ENCODE measurements at places on chromosomes 6 and 20.
A peak's percentile ranks its signal among the peaks of the same experiment; 100 is the strongest.

GRCh38 chr6:166162599-166163342, 4.9 kb downstream of the TBXT start:
- no peak for DNase-seq

- DNase-seq = no peak
Measured at GRCh38 chr6:170025935-170026750, 264.7 kb downstream of the DLL1 start.

DNA sequence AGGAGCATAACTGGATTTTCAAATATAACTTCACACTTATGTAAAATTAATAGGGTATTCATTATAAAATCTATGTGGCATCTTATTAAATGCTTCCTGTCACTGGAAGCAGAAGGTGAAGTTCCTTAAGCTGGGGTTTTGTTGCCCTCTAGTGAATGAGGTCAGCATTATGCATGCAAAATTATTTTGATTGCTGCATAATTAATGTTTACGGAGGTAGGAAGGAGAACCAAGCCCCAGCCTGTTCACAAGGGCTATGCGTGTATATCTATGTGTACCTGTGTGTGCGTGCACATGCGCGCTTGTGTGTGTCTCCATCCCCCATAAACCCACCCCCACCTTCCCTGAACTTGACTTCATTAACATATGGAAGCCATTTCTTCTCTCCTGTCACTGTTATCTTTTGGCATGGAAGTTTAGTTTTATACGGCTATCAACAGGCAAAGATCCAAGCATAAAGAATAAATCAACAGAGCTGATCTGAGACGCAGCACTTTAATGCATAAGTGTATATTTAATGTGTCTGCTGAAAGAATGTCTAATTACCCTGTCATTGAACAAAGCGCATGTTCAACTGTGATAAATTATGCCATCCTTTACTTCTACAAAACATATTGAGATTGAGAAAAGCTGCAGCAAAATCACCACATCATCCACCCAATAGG, 90.2 kb upstream of the CDH4 start:
- DNase-seq = no peak

GRCh38 chr6:107114926-107115694, at the start of gene BEND3:
Gene BEND3, minus strand, starts transcription at chr6:107115515. Its CDS starts 16,230 bp downstream, at chr6:107099285.
- peak; percentile 40 for DNase-seq

- DNase-seq = no peak
Measured at GRCh38 chr6:27812078-27812804, 100.0 kb downstream of the OR2B2 start.

- no peak for DNase-seq
Measured at GRCh38 chr6:63611560-63611959, 24.0 kb upstream of the PHF3 start.

DNA sequence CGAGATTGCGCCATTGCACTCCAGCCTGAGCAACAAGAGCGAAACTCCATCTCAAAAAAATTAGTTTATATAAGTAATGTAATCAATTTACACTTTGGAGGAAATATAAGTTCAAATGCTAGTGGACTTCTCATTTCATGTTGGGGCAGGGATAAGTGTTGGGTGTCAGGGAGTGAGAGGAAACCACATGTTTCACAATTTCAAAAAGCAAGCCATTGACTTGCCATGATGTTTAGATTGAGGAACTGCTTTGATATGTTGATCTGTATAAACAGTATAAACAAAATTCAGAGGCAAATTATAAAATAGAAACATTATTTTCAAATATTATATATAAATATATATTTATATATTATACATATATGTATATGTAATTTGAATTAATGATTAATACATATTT, 42.7 kb downstream of the FILIP1 start:
- DNase-seq = no peak

DNA sequence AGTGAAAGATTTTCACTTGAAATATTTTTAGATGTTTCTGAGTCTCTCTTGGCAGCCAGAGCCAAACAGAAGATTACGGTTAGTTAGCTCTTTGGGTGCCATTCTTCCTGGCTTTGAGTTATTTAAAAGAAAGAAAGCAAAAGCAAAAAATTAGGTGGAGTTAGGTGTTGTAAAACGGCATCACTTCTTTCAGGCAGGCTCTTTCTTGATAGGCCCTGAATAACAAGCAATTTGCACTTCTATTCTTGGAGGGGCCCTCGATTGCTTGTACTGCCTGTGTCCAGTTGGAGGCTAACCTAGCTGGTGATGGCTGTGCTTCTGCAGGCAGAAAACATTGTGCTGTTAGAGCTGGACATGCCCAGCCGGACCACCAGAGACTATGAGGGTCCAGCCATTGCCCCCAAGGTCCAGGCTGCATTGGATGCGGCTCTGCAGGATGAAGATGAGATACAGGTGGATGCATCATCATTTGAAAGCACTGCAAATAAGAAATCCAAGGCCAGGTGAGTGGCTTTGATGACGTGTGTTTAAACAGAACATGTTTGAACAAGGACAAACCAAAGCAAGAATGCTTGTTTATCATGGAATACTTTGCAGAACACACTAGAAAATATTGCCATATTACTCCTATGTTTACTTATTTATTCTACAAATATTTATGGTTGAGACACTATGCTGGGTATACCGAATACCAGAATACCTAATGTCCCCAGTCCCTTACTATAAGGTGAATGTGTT, 28.1 kb upstream of the ASXL1 start:
- no peak for DNase-seq

DNA sequence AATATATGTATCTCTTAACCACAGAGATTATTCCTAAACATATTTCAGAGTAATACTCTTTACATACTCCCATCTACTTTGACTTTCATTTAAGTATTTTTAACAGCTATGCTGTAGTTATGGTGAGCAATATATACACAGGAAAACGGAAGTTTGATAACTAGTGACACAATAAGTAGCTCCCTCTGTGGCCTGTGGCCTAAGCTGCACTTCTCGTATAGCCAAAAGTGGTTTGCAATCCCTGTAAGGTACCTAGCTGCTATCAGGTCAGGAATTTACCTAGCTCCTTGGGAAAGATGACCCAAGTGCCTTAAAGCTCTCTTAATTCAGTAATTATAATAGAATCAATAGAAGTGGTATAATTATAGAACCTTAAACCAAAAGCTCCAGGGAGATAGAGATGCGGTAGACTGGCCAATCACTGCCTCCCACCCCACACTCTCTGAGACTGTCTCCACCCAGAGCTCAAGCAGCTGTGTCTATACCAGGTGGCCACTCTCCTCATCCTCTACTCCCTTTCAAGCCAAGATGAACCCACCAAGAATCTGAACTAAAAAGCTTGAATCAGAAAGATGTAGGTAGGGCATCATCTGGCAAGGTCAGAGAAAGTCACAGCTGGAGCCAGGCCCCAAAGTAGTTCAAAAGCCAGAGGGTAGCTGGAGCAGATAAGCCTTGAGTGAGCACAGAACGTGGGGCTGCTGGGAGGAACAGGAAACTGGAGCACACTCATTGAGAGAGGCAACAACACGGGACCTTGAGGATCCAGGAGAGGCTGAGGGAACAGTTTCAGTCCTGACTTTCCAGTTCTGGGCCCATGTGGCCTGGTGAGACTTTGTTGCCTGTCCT, 84.9 kb upstream of the ASF1A start:
- DNase-seq = no peak

- DNase-seq = no peak
Measured at GRCh38 chr6:135972150-135972549, 120.6 kb downstream of the PDE7B start.

GRCh38 chr20:5569021-5569420, 181.2 kb upstream of the SHLD1 start:
- DNase-seq = no peak

DNA sequence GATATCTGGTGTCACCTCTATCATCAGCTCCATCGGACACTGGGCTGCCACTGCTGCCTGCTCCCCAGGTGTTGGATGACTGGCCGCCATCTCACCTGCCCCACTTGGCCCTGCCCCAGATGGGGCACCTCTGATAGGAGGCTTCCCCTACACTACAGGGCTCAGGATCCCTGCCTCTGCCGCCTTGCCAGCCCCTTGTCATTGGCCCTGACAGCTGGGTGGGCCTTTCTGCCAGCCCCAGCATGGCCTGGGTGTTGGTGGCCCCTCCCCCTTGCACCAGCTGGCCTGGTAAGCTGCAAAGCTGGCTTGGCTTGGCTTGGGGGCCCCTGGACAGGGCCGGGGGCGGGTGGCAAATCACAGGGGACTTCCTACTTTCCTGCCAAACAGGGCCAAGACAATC, 10.6 kb downstream of the PACSIN1 start:
- DNase-seq = no peak

- no peak for DNase-seq
Measured at GRCh38 chr6:154901876-154902552, 93.1 kb upstream of the TIAM2 start.

DNA sequence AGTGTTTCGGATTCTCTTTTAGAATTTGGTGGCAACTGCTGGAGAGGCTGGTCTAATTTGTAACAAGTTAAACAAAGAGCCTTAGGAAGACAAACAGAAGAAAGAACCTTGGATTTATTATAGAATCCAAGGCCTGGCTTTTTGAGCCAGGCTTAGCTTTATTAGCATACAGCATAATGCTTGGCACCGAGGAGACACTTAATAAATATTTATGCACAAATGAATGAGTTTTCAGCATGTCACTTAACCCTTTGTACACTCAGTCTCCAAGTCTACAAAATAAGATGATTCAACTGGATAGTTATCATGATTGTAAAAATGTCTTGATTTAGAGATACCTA, 38.2 kb upstream of the AFDN start:
- no peak for DNase-seq

GRCh38 chr6:166341977-166342348, 382 bp downstream of the SFT2D1 start:
- no peak for DNase-seq

DNA sequence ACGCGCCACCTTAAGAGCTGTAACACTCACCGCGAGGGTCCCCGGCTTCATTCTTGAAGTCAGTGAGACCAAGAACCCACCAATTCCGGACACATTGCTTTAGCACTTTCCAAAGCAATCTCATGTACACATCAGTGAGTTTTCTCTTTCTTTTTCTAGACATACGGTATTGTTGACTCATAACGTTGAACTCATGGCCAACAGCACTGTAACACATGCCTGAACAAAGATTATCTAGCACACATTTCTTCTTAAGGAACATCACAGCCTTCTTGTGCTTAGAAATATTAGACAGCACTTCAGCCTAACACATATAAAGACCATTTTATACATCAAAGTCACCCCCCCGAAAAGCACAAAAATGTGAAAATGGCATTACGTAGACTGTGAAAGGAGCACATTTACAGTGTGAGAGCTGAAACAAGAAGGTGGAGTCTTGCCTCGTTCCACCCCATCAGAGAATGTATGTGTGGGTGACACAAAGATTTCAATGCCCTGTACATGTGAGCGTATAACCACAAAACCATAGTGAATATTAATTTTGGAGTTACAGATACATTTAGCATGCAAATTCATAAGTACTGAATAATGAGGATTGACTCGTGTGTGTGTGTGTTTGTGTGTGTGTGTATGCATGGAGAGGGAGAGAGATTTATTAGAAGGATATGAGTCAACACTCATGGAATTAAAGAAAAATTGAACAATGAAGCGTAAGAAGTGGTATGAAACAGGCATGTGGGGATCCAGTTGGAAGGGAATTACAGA, 134.1 kb downstream of the FAM83B start:
- DNase-seq = no peak

All from left ventricle myocardium inferior (tissue), 1 donor.